ENCODE measurements at places on chromosomes 12 and 14.

- DNase-seq = no peak
Measured at GRCh38 chr14:60311417-60311816, 62.4 kb downstream of the PPM1A start.

DNA sequence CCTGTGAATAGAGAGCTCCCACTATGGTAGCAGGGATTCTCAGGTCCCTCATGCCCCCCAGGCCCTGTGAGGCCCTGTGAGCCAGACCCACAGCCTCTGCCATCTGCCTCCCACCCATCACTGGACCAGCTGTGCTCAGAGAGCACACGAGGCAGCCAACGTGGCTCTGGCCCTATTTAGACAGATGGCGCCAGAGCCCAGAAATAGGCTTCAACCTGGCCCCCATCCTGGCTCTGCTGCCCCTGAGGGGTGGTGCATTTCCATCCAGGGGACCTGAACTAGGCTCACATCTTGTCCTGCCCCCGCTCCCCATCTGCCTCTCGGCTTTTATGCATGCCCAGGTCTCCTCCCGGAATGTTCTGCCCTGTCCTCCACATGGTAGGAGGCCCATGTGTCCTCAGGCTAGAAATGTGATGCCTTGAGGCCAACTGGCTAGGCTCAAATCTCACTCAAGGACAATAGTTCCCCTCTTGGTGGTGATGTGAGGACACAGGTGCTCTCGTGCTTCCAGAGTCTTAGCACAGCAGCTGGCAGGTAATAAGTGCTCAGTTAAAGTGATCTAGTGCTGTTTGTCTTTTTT, 18.9 kb downstream of the TMEM63C start:
- no peak for DNase-seq

DNA sequence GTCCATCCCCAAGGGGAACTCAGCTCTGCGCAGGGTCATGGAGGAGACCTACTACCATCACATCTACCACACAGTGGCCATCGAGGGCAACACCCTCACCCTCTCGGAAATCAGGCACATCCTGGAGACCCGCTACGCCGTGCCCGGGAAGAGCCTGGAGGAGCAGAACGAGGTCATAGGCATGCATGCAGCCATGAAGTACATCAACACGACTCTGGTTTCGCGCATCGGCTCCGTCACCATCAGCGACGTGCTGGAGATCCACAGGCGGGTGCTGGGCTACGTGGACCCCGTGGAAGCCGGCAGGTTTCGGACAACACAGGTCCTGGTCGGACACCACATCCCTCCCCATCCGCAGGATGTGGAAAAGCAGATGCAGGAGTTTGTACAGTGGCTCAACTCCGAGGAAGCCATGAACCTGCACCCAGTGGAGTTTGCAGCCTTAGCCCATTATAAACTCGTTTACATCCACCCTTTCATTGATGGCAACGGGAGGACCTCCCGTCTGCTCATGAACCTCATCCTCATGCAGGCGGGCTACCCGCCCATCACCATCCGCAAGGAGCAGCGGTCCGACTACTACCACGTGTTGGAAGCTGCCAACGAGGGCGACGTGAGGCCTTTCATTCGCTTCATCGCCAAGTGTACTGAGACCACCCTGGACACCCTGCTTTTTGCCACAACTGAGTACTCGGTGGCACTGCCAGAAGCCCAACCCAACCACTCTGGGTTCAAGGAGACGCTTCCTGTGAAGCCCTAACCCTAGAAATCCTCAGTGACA, 3.8 kb downstream of the FICD start:
- DNase-seq = no peak

- DNase-seq = no peak
Measured at GRCh38 chr12:3279832-3280231, 202.7 kb downstream of the TSPAN9 start.

DNA sequence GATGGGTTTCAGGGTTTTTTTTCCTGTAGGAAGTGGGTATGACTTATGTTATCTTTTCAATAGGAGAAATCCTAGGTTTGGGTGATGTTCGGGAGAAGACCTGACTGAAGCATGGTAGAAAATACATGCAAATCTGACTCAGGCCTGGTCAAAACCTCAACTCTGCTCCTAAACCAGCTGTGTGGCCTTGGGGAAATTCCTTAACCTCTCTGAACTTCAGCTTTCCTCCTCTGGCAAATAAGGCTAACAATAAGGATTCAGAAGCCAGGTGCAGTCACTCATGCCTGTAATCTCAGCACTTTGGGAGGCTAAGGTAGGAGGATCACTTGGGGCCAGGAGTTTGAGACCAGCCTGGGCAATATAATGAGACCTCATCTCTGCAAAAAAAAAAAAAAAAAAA, 148.5 kb downstream of the PHETA1 start:
- no peak for DNase-seq

GRCh38 chr12:92753976-92754885, 51.4 kb downstream of the PLEKHG7 start:
- no peak for DNase-seq

DNA sequence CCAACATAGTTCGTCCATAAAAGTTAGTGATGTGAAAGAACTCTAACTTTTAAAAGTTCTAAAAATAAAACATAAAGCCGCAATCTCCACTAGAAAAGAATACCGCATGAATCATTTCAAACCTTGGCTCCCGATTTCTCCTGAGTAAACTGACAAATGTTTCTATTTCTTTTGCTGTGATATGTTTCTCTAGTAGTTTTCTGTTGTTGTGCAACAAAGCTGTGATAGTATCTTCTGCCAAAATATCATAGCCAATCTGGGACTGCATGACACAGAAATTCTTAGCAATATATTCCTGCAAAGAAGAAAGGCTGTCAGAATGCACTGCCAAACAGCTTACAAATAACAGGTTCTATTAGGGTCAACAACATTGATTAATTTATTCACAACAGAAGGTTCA, 174.0 kb downstream of the ITPR2 start:
- no peak for DNase-seq

All from hematopoietic multipotent progenitor cell (in vitro differentiated cells).